ENCODE measurements at places on chromosomes 13 and 19.

DNA sequence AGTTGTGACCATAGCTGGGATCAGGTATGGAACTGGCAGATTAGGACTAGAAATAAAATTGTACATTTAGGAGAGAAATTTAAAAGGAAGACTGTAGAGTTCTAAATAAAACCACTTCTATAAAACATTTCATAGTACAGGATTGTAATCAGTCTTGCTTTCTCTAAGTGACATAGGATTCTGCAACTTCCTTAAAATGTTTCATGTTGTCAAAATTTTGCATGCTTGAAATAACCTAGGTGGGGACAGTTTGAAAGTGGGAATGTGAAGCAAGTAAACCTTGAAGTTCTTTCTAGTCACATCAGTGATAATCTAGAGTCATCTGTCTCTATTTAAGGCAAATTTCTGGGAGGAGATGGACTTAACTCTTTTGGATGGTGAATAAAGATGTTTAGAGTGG lies 6.7 kb downstream of the TM9SF2 start:
- no peak for DNase-seq

DNA sequence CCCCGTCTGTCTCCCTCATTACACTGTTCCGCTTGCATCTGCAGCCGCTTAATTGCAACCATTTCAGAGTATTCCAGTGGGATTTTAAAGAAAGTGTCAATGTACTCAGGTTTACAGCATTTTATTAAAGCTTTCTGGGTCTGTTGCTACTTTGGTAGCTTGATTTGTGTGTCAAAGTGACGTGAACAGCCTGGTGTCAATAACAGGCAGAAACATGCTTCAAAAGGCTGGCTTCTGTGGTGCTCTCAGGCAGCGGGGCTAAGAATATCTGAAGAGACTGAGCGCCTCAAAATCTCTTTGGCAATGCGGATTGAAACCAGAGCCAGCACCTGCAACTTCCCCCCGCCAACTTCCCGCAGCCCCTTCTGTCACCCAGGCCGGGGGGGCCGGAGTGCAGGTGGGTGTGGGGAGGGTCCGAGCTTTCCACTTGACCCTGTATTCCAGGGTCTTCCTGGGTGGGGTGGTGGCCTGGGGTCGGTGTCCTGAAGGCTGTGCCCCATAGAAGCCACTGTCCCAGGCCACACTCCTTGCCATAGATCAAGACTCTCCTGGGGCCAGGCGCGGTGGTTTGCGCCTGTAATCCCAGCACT lies 81.2 kb downstream of the KDM4B start:
- DNase-seq, result no peak

DNA sequence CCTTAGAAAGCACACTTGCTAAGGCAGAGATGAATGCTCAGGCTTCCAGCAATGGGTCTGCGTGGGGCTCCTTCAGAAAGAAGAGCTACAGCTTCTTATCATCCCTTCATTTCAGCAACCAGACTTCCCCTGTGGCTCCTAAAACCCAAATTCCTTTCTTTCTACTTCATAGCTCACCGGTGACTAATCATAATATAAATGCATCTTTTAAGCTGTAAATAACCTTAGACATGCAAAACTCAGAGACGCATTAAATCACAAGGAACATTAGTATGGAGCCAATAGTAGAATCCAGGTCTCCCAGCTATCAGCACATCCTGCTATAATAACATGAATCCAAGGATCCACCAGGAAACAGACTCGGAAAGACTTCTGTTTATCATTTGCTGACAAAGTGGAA lies 375.6 kb downstream of the COG6 start:
- no peak for DNase-seq

- DNase-seq, result no peak
Observed at GRCh38 chr13:51666374-51666773, 82.1 kb downstream of the WDFY2 start.

GRCh38 chr13:34577051-34577450 lies 365.0 kb upstream of the NBEA start:
- DNase-seq, result no peak

DNA sequence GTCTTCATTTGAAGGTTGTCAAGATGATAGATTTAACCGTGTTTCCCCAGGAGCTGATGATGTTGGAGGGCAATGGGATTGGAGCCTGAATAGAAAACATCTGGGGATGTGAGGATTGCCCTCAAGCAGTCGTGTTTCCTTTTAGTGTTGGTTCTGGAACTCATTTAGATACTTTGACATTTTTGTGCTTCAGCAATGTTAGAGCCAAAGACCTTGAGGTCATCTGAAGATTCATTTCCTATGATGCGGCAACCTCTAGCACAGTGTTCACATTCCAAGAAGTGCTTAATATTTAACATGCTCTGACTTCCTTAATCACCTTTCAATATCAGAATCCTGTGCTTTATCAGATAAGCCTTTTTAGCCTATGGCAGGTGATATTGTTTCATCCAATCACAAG lies 82.7 kb downstream of the SLC10A2 start:
- no peak for DNase-seq

DNA sequence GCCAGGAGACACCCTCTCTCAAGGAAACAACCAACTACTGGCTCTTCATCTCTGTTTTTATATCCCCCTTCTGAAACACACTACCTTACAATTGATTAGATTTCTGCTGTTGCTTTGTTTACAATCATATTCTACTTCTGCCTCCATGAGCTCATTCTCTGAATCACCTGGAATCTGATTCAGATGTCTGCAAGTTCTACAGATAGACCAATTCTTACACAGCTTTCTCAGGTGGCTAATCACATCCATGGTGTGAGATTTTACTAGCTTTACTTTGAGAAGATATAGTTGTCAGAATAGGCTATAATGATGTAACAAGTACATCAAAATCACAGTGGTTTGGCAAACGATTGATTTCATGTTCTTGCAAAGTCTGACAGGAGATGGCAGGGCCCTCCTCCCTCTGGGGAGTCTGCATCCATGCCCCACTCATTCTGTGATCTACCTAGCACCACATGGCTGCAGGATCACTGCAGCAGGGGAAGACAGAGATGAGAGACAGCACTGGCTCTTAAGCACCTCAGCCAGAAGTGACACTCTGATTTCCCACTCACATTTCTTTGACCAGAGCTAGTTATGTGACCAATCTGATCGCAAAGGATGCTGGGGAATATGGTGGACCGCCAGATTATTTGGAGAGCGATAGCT lies 243.7 kb downstream of the FOXO1 start:
- DNase-seq, result no peak

DNA sequence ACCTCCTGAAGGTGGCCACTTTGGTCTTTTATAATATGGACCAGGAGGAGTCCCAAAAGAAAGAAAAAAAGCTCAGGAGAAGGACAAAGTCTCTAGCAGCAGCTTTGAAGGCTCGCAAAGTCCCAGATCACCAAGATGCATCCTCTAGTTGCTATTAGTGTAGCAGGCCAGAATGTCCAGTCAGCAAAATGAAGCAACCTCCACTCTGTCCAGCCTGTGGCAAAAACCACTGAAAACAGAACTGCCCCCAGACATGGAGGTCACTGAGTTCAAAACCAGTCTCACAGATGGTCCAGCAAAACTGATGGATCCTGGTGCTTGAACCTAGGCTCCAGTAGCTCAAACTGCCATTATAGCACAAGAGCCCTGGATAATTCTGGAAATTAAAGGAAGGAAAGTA lies 10.4 kb downstream of the LILRB4 start:
- no peak for DNase-seq

- DNase-seq, result no peak
Observed at GRCh38 chr19:4684312-4685095, 14.4 kb upstream of the MYDGF start.

DNA sequence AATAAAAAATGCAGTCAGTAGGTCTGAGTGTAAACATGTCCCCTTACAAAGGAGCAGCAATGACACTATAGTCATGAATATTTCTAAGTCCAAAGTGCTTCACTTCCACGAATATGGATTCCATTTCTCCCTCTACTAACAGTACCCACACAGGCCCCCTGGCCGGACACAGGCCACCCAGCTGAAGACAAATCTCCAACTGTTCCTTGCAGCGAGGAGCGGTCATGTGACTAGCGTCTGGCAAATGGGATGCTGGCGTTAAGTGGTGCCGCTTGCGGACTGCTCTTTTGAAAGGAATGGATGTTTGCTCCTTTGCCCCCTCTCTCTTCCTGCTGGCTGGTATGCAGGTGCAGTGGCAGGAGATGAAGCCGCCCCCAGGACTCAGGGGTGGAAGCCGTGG lies 16.2 kb downstream of the PPP1R12C start:
- DNase-seq, result no peak

DNA sequence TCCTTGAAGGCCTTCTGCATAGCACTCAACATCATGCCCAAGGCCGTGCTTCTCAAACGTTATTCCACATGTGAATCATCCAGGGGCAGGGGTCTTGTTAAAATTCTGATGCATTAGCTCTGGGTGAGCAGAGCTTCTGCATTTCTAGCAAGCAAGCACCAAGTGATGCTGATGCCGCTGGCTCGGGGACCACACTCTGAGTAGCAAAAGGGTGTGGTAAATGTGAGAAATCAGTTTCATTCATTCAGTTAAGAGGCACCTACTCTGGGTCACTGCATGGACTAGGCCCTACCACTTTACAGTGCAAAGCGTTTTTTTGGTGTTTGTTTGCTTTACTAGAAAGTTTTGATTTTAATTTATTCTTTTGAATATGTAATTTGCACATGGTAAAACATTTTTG lies 7.2 kb downstream of the KRTDAP start:
- no peak for DNase-seq

GRCh38 chr13:36057041-36057440 lies 74.1 kb downstream of the DCLK1 start:
- no peak for DNase-seq

GRCh38 chr19:1252821-1253513 lies 4.6 kb downstream of the MIDN start:
- DNase-seq, result peak; percentile 65

- no peak for DNase-seq
Observed at GRCh38 chr19:6109947-6110346, 353 bp downstream of the RFX2 start.

GRCh38 chr19:1862424-1863327 lies 703 bp downstream of the KLF16 start:
- DNase-seq, result peak; percentile 60

- DNase-seq, result no peak
Observed at GRCh38 chr19:14495672-14496028, 277 bp downstream of the GIPC1 start.

GRCh38 chr19:20287070-20287469 lies 120.1 kb downstream of the ZNF486 start:
- no peak for DNase-seq

- no peak for DNase-seq
Observed at GRCh38 chr13:30466358-30466714, 600 bp upstream of the HMGB1 start.

DNA sequence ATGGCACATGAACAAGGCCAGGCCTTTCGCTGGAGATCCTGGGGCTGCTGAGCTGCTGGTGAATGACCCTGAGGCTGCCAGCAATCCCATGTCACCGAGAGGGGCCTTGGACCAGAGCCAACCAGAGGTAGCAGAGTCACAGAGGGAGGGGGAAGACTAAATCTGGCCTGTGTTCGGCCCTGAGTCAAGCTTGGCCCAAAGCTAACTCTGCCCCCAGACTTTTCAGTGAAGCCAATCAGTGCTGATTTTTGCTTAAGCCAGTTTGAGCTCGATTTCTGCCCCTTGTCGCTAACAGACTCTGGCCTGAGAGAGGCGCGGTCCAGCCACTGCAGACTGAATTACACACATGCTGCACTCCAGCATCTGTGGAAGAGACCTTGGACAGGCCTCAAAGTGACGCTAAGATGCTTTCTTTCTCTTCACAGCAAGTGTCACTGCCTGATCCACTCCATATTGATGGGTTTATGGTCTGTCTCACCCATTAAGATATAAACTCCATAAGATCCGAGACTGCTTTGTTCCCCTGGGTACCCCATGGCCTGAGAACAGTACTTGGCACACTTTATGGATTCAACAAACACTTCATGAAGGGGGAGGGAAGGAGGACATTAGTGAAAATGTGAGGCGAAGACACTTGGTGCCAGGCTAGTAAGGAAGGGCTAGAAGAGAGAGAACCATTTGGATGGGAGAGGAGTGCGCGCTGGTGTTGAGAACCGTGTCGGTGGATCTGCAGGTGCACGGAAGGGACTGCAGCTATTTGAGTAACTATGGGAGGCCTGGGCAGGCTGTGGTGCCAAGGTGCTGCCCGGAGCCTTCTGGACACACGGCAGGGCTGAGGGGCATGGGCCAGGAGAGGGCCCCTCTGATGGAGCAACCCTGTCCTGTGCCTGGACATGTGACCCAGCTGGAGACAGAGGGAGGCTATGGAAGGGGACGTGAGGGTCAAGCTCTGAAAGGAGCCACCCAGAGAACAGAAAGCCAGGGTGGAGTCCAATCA lies 17.6 kb downstream of the RANBP3 start:
- no peak for DNase-seq

DNA sequence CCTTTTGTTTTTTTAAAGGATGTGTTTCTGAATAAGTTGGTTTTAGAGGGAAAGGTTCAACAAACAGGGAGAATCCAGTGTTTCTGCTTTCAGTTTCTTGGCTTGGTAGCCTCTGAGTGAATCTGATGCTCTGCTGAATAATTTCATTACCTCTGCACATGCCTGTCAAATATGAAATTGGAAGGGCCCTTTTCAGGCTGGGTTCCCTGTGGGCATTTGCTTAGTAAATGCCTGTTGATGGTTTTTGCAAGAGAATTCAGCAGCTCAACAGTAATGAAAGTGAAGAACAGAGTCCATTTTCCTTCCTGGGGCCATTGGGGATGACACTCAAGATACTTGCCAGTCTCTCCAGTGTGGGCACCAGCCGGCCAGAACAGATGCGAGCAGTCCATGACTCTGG lies 74.3 kb downstream of the GPR12 start:
- DNase-seq, result no peak

GRCh38 chr13:23825179-23825578 lies 64.0 kb downstream of the MIPEP start:
- no peak for DNase-seq

- DNase-seq, result no peak
Observed at GRCh38 chr19:4279530-4280422, 710 bp downstream of the SHD start.

DNA sequence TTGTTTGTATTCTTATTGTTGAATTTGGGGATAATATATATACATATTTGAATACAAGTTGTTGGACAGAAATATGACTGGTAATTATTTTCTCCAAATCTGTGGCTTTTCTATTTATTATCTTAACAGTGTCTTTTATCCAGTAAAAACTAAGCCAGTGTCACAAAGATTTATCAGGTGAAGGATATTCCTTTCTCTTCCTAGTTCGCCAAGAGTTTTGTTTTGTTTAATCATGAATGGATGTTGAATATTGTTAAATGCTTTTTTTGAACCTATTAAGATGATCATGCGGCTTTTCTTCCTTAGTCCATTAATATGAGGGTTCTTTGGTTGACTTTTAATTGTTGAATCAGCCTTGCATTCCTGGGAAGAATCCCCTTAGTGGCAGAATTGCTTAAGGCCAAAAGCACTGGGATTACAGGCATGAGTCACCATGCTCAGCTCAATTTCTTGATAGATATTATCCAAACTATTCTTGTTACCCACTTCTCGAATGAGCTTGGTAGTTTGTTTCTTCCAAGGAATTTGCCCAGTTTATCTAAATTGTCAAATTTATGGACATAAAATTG lies 53.3 kb downstream of the TEX26 start:
- DNase-seq, result no peak

DNA sequence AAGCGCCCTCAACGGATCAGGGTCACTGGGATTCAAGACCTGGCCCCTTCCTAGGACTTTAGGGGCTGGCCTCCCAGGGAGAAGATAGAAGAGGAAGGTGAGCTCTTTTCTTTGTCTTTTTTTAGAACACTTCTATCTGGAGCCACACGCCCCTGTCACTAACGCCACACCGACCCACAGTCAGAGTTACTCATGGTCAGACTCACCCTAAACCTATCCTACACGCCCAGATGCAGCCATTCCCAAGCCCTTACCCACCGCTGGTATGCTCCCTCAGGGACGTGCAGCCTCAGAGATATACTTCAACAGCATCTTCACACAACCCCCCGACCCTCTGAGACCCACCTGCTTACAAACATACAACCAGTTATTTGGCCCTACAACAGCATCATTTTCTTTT lies 29.9 kb upstream of the MUC16 start:
- no peak for DNase-seq

All from stimulated activated CD4-positive, alpha-beta T cell treated with anti-CD3 and anti-CD28 coated beads, Interleukin-2, amount 100 ng/mL, for 48 hours (primary cell).